ENCODE measurements at places on chromosomes 2 and 18. TPM values are rescaled to one million over a fixed set of nuclear protein-coding genes. Genes with fewer than 3 reads are reported as not detected.

GRCh38 chr2:95389245-95390119 lies 13.0 kb upstream of the FAHD2A start:
- DNase-seq = peak; percentile 60

DNA sequence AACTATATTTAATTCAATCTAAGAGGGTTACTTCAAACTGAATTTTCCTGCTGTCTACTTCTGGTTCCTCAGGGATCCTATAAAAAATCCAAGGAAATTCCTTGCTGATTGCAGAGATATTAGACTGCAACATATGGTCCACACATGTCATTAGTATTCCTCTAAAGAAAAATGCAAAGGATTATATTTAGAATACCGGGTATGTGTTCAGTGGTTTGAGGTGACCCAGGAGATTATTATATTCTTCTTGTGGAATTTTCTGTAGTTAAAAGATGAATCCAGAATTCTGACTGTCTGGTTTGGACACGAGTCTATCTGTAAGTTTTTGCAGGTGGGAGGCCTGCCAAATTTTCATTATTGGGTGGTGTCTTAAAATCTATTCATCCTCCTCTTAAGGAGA lies 18.2 kb downstream of the HOXD1 start:
- DNase-seq = no peak

- peak; percentile 65 for DNase-seq
These were observed 1.4 kb downstream of the WNT6 start for GRCh38 chr2:218860950-218861381.

DNA sequence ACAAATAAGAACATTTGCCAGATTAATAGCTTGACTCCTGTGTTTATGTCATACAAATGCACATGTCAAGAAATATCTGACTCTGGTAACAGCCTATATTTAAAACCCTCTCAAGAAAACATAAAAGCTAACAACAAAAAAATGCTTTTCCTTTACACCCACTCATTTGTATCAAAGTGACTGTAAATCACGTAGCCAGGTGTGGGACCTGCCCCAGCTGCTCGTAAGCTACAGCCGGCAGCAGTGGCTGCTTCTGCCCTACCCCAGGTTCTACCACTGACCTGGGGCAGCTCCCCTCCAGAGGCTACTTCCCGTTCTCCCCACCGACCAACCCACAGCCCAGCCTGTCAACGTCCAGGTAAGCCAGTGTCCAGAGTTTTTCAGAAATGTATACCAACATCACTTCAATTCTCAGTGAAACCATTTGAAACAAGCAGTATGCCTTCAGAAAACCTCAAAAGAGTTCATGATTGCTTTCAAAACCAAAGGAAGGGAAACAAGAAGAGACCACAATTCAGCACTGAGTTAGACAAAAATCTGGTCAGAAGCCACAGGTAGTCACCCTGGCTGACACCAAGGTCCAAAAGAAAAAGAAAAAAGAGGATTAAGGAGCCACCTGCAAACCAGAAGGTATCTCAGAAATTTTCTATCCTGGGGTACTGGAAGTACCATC lies 40.4 kb downstream of the KIDINS220 start:
- no peak for DNase-seq

DNA sequence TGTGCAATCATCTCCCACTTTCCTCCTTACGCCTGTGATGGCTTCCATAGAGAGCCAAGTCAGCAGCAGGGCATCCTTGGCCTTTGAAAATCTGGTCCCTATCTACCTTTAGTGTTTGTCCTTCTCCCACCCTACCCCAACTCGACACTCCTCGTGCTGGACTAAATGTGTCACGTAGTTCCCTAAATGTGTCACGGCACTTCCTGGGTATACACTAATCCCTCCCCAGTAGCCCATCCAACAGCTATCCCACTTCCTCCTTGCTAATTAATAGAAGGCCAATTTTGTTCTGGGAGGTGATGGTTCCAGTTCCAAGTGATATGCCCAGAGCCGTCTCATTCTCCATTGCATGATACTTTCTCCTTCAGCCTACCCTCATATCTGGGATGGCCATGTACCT lies 36.5 kb upstream of the ZFP36L2 start:
- no peak for DNase-seq

GRCh38 chr2:191453761-191454160 lies 208.6 kb downstream of the MYO1B start:
- DNase-seq = no peak

DNA sequence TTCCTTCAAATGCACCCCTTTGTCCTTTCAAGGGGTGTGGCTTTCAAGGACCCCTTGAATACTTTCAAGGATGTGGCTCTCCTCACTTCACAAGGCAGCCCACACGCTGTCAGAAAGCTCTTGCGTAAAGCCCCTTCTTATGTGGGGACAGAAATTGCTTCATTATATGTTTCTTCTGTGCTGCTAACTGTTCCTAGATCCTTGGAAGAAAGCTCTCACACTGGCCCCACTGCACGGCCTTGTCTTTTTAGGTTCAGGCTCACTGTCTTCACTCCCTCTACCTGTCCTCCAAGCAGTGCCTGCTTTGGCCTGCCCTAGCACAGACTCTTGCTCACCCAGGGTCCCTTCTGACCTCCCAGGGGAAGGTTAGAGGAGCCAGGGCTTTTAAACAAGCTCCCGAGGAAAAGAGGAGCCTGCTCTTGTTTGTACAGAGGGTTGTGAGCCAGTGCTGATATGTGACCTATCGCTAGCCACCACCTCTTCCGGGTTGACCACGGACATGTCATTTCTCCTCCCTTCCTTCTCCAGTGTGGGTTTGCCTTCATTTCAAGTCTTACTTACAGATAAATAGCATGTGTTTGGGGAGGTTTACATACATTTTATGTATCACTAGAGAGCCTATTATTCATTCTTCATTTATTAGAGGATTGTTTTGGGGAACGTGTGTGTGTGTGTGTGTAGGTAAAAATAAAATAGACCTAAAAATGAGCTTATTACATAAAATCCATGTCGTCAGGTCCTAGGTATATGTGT lies 94.7 kb downstream of the RTN4 start:
- no peak for DNase-seq

DNA sequence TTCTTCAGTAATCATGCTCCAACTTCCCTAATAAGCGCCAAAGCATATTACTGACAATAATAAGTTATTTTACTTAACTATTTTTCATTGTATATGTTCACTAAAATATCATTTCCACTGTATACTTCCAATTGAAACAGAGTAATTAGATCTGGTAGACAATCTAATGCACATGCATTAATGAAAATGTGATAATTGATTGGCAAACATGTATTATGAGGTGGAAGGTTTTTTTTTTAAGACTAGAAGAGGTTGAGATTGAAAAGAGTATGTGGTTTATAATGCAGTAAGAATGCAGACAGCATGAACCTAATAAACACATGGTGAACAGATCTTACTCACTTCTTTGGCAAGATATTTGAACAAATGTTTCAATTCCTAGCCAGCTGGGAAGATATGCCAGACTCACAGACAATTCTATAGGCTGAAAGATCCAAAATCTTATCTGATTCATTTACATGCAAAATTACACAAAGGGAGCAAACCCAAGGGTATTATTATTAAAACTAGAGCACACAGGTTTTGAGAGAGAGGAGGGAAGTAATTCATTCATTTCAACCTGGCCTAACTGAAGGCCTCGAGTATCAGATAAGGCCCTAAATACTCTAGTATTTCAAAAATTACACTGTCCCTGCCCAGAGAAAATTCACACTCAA lies 2.8 kb downstream of the NCKAP1 start:
- DNase-seq = no peak

DNA sequence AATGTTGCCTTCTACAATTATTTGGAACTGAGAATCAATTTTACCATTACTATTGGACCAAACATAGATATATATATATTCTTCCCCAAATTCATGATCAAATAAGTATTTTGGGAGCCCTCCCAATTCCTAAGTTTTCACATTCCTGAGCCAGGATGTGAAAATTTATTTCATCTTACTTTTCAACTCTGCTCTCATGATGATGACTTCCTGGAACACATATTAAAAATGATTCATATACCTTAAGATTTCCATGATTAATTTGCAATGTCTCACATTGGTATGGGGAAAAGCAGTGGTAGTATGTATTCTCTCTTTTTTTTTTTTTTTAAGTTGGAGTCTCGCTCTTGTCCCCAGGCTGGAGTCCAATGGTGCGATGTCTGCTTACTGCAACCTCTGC lies 596.1 kb upstream of the ZEB2 start:
- DNase-seq = no peak

GRCh38 chr2:235212501-235213158 lies 260.8 kb downstream of the SH3BP4 start:
- no peak for DNase-seq

- DNase-seq = no peak
These were observed 14.4 kb downstream of the ZCCHC2 start for GRCh38 chr18:62537042-62537894.

- no peak for DNase-seq
These were observed 317.0 kb downstream of the AGAP1 start for GRCh38 chr2:235810846-235811245.

DNA sequence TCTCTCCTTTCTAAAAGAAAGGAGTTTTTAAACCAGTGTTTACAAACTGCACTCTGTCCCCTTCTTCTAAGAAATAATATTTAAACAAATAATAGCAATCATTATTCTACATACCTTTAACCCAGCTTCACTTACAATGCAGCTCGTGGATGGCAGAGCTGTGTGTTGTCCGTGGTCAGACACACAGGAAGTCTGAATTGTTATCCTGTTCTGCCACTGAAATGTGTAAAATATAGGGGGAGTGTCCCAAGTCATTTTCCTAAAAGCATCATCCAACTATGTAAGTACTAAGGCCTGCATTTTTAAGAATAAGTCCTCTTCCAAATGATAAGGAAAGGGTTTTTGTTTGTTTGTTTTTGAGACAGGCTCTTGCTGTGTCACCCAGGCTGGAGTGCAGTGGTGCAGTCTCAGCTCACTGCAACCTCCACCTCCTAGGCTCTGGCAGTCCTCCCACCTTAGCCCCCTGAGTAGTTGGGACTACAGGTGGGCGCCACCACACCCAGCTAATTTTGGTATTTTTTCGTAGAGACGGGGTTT lies 2.7 kb upstream of the PPP4R1 start:
- DNase-seq = no peak

- no peak for DNase-seq
These were observed 33.3 kb downstream of the RTTN start for GRCh38 chr18:70172225-70172624.

DNA sequence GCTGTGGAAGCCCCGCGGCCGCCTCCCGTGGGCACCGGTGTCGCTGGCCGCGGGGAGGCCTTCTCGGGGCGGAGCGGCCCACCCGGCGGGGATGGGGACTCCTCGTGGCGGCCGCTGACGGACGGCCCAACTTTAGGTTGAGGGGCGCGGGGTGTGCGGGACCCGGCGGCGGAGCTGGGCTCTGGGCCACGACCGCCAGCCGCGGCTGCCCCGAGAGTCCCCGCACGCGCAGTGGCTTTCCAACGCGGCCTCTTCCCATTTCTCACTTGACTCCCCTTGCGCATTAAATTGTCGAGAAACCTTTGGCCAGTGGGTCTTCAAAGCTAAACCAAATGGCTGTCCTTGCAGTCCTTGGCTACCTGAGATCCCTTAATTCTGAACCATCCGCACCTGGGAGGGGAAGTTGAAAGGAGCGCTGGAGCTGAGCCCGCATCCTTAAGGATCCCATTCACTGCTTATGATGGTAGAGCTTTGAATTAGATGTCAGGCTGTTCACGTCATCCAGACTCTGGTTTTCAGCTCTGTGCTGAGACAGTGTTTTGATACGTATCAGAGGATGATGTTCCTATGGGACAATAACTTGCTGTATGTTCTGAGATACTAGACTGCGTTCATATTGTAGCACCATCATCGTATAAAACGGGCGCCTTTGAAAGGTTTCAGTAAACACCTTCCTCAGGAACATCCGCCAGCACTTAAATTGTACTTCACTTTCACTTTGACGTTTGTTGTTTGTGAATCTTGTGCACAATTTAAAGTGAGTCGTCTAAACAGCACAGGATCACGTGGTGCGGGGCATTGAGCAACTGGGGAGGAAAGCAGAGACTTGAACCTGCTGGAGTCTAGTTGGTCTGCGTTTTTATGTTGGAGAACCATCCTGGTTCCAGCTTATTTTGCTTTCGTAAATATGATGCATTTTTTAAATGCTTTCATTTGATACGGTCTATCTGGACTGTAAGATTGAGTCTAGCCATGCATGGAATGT lies 874 bp downstream of the CLIP4 start:
- peak; percentile 51 for DNase-seq

GRCh38 chr18:6721755-6722154 lies 7.8 kb upstream of the ARHGAP28 start:
- no peak for DNase-seq

DNA sequence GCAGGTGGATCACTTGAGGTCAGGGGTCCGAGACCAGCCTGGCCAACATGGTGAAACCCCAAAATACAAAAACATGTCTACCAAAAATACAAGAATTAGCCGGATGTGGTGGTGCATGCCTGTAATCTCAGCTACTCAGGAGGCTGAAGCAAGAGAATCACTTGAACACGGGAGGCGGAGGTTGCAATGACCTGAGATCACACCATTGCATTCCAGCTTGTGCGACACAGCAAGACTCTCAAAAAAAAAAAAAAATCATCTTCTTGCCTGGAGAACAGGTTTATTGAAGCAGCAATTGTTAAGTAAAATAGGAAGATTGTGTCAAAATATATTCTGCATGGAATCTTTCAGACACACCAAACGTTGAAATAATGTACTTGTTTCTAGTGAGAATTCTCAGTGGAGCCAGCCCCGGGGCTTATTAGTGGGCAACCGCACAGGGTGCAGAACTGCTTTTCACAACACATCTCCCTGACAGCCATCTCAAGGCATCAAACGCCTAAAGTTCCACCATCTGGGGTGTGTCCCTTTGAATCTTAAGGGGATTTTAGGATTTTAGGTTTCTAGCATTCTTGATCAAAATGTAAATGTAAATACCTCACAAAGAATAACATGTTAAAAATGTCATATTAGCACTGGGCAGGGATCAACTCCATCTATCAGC lies 28.6 kb upstream of the PPP4R1 start:
- no peak for DNase-seq

- DNase-seq = no peak
These were observed 715.5 kb upstream of the RAB6C start for GRCh38 chr2:129263939-129264338.

- DNase-seq = no peak
These were observed 147.2 kb downstream of the ETAA1 start for GRCh38 chr2:67544286-67544685.

DNA sequence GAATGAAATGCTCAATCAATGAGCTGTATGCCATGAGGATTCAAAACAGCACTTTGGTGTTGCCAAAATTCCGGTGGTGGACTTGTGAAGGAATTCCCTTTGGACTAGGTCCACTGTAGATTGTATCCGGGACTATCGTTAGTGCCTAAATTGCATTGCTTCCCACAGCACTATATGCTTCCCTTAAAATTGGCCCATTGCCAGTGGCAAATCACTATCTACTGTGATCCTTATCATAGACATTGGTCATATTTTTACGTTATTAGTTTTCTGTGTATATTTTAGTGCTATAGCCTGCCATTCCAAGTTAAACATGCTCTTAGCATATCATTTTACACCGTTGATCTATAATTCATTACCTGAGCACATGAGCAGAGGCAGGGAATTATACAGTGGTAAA lies 1.7 kb downstream of the PJVK start:
- no peak for DNase-seq

The SRD5A2 gene
- not detected for total RNA-seq

The GALNT3 gene
- 2.6 TPM for total RNA-seq

The TMEM237 gene
- total RNA-seq = 109 TPM

The SLC4A3 gene
- total RNA-seq = 16.9 TPM

The GPBAR1 gene
- total RNA-seq = 2.9 TPM

The LCT gene
- total RNA-seq = not detected

The CTIF gene
- 67.7 TPM for total RNA-seq
